ENCODE measurements at places on chromosomes 12 and 14.

DNA sequence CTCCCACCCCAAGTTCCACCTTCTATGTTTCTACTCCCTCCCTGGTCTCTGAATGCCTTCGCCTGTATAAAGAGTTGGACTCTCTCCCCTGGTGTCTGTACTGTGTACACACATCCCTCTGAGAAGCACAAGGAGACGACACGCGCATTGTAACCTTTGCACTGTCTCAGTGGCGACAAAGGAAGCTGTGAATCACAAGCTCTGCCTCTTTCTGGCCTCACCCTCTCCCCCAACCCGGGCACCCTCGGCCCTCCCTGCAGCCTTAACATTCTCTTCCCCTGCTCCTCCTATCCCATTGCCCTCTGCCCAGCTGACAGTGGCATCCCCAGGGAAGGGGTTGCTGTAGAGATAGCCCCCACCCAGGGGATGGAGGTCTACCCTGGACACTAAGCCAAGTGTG is 2.5 kb upstream of the SMARCD1 start:
- DNase-seq, result no peak

DNA sequence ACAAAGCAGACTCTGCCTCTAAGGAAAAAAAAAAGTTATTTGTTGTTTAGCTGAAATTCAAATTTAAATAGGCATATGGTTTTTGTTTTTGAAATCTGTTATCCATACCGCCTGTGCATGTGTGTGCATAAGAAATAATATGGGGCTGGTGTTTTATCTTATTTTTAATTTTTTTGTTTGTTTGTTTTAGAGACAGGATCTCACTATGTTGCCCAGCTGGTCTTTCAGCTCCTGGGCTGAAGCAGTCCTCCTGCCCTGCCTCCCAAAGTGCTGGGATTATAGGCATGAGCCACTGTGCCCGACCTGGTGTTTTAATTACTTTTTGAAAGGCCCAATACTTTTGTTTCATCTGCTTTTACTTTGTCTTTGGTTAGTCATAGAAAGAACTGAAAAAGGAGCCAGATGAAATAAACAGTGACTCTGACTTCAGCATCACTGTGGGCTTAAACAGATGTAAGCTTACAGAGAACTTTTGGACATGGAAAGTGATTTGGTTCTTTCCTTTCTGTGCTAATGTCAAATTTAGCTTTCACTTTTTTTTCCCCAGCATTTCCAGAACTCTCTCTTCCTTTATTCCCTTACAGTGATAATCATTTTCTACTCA is 37.2 kb downstream of the SUPT16H start:
- no peak for DNase-seq

GRCh38 chr12:66144791-66145754 is 14.5 kb upstream of the LLPH start:
- DNase-seq, result peak; percentile 2

DNA sequence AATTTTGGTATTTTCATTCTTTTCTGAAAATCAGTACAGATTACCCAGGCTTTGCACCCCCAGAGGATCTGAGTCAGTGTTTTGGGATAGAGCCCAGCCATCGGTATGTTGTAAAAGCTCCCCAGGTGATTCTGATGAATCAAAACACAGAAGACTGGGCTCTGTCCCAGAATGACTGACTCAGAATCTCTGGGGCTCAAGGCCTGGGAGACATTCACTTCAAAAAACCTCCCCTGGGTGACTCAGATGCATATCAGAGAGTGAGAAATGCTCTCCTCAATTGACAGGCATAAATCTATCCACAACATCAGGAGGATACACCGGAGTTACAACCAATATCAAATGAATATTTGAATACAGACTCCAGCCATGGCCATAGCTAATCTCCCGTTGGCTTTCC is 32.6 kb downstream of the SLC35F4 start:
- DNase-seq, result no peak

GRCh38 chr12:13161172-13161571 is 35.4 kb upstream of the EMP1 start:
- no peak for DNase-seq

- no peak for DNase-seq
Measured at GRCh38 chr12:6945613-6946012, 1.8 kb downstream of the C12orf57 start.

DNA sequence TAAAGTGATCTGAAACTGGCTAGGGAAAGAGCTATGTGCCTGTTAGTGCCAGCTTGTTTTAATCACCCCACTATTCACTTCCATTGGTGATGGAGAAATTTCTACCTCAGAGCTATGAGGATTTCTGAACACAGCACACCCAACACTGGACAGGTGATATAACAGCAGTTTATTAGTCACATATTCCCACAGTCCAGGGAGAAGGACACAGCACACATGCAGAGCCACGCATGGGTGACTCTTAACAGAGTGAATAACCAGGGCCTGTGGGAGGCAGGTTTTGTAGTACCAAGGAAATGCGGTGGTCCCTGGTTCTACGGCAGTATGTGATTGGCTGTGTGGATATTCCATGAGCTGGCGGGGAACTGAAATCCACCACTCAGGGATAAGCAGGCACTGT is 455.1 kb downstream of the BTG1 start:
- DNase-seq, result no peak

DNA sequence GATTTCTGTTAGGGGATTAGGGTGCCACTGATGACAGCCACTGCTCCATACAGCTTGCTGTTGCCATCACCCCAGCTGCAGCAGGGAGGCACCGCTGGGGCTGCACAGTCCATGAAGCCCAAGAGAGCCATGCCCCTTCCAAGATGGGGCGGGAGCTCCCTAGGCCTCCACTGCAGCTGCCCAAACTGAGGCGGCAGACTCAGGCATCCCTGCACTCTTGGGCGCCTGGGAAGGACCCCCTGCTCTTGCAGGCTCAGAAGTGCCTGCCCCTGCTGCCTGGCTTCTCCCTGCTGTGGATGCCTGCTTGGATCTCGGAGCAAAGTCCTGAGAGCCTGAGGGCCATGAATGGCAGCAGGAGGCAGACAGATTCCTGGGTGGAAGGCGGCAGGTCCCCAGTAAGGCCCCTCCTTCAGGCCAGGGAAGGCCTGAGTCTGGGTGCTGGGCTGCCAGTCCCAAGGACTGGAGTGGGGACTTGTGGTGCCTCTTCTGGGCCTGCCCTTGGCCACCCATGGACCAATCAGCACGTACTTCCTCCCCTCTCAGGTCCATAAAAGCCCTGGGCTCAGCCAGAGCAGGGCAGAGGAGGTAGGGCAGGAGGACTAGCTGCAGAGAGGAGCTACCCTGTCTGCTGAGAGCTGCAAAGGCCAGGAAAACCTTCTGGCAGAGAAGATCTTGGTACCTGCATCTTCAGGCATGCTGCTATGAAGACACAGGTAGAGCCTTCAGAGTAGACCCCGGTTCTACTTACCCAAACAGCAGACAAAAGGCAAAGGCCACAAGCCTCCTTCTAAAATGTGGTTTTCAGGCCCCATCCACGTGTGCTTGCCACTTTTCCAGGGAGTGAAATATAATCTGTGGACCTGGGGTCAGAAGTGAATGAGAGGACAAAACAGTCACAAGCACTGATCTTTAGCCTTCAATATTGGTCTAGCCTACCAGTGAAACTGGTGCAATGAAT is 30.0 kb upstream of the STK38L start:
- DNase-seq, result no peak

DNA sequence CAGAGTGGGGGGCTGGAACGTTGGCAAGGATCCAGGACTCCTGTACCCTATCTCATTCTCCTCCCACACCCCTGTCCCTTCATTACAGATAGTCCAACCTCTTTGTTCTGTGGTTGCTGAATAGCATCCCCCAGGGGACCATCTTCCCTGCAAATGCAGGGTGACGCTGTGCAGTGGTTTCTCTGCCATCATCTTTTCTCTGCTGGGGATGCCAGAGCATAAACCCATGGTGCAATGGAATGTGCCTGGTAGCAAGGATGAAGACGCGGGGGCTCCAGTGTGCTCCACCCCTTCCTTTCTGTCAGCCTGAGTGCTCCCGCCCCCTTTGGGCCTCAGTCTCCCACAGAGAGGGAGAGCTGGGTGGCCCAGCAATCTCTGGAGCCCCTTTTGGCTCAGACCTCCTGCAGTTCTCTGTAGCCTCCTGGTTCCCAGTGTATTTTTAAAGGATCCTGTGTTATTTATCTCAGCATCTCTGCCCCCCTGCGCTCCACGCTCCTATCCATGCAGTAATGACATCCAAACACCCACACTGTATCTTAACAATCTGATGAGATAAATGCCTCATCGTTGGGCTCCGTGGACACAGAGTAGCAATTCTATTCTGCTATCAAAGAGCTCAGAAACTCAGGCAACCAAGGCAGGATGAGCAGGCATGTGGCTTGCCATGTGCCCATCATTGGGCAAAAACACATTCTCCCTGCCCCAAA is 212.8 kb downstream of the CACNA1C start:
- no peak for DNase-seq

GRCh38 chr14:67820428-67820971 is 921 bp downstream of the RAD51B start:
- no peak for DNase-seq

DNA sequence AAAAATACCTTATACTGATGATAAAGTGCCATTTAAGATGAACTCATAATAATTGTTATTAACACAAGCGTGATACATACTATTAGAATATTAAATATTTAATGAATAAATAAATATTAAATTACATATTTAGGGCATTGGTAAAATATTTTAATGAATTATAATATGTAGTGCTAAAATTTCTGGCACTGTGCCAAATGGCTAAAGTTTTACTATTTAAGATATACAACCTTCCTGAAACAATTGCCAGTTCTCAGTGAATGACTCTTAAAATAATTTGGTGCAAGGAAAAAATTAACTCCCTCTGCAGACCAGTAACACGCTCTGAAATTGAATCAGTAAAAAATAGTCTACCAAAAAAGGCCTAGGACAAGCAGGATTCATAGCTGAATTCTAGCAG is 428.9 kb upstream of the ATXN7L3B start:
- DNase-seq, result no peak

GRCh38 chr12:2959192-2959504 is at the start of gene TEAD4:
Gene TEAD4 (plus strand): TSS chr12:2959397.
- DNase-seq, result no peak

DNA sequence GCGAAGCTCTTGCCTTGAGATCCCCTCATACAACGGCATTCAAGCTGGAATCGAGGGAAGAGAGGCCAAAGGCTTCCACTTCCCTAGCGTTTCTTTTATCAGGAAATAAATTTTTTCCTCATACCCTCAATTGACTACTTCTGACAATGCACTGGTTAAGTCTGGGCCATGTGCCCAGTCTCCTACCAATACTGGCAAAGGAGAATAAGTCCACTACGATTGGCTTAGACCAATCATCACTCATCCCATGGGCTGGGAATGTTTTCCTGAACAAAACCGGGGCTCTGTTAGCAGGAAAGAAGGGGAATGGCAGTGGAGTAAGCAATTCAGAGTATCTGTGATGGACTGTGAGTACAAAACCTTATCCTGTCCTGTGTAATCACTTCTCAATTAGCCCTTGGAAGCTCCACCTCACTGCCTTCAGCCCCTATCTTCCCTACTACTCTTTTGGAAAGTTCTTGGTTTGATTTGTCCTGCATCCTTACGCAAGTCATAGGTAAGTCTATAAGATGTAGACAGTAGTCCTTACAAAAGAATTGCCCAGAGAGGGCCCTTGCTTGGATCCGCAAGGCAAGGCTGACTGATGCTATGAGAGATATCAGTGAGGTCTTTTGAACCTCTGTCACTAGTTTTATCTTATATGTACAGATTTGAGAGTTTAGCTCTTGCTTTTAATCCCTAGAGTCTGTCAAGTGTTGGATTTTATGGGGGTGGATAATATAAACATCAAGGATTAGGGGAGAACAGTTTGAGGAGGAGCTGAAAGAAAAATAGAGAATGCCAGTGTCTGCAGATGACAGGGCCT is 36.3 kb upstream of the CDK17 start:
- no peak for DNase-seq

GRCh38 chr12:3170423-3171194 is 93.4 kb downstream of the TSPAN9 start:
- DNase-seq, result no peak

DNA sequence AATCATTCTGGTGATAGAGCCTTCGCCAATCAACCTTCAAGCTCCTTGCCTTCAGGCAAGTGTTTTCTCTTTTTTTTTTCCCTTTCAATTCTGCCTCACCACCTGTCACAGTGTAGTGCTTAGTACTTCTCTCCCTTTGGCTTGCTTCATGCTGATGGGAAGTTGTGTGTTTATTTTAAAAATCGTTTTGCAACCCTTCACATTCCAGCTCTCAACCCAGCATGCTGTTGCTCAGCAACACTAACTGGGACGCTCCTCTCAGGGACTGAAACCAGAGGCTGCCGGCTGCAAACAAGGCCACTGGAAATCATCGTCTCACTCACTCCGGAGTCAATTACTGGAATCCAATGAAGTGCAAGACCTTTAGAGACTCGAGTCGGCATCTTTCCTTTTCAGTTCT is 342.7 kb downstream of the PRKD1 start:
- no peak for DNase-seq

GRCh38 chr14:34583525-34583924 is 44.0 kb upstream of the EAPP start:
- no peak for DNase-seq

DNA sequence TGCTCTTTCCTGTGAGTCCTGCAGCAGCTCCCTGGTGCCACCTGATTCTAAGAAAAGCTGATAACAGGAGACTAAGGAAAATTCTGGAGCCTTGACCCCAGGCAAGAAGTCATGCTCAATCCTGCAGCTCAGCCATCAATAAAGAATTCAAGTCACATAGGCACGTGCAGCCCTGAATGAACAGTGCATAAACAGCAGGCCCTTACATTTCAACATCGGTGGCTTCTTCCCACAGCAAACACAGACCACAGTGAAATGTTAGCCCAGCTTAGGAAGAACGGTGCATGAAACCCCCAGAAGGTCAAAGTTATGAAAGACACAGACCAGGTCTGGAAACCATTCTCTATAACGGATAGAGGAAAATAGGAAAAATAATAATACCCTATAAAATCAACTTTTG is 10.5 kb downstream of the CINP start:
- no peak for DNase-seq

DNA sequence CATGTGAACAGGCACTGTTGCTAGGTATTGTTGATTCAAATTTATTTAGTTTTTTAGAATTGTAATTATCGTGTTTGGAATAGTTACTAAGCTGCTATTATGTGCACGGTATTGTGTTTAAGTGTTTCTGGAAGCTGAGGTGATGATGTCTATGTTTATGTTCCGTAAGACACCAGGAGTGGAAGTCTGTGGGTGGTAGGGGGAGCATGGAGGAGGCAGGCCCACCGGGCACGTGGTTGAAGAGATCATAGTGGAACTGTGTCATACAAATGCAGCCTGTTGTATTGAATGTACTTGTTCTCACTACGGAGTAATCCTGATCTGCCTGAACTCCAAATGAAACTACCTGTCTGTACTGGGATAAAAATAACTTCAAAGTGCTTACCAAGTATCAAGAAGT is 36.1 kb upstream of the STXBP6 start:
- no peak for DNase-seq

GRCh38 chr12:55654511-55655214 is 18.0 kb downstream of the OR10P1 start:
- no peak for DNase-seq

GRCh38 chr14:77275601-77276017 is 4.6 kb upstream of the NGB start:
- DNase-seq, result no peak
